ENCODE measurements at places on chromosomes 3 and 15. TPM values are rescaled to one million over a fixed set of nuclear protein-coding genes. Genes with fewer than 3 reads are reported as not detected.

Gene ROPN1B
- not detected for total RNA-seq

Gene LCTL
- not detected for total RNA-seq

Gene ANKRD34C
- total RNA-seq: not detected

Gene RTP3
- not detected for total RNA-seq

Gene VEPH1
- total RNA-seq: 0.62 TPM

Gene TTC14
- total RNA-seq: 49.8 TPM

Gene LHFPL4
- total RNA-seq: not detected

Gene CPNE9
- not detected for total RNA-seq

Gene ST8SIA2
- total RNA-seq: not detected

Gene ACAN
- 0.04 TPM for total RNA-seq

Gene TRAT1
- total RNA-seq: not detected

Gene FEZF2
- not detected for total RNA-seq

Gene ALCAM
- total RNA-seq: 25.4 TPM

Gene ZNF501
- total RNA-seq: 16.3 TPM

Gene TGM4
- total RNA-seq: not detected

Gene RPLP1
- 337 TPM for total RNA-seq

Gene RETNLB
- not detected for total RNA-seq

Gene FMN1
- total RNA-seq: 13.3 TPM

Gene CFAP100
- total RNA-seq: not detected

Gene ALDH1A3
- 93.3 TPM for total RNA-seq

Gene SAMD7
- total RNA-seq: not detected

Gene GDPGP1
- 8.5 TPM for total RNA-seq
